ENCODE measurements at places on chromosomes 3 and 15.
A peak's percentile ranks its signal among the peaks of the same experiment; 100 is the strongest.

DNA sequence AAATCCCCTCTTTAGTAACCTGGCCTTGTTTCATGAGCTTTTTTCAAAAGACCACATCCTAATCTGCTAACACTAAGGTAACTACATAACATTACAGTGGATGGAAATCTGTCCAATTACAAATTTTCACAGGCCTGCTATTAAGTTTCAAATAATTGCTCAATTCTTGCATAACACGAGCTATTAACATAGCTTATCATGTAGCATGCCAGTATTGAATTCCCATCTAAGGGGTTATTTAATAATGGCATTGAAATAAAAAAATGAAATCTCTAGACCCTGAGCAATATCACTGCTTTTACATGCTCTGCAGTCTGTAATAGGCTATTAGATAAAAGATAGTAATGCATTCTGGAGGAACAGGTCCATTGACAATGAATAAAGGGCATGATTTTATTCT is 748.3 kb upstream of the NECTIN3 start:
- no peak overlapping the region for H3K4me3 ChIP-seq
- DNase-seq: no peak
- H3K36me3 ChIP-seq: no peaks in the 10 kb centered on the region

DNA sequence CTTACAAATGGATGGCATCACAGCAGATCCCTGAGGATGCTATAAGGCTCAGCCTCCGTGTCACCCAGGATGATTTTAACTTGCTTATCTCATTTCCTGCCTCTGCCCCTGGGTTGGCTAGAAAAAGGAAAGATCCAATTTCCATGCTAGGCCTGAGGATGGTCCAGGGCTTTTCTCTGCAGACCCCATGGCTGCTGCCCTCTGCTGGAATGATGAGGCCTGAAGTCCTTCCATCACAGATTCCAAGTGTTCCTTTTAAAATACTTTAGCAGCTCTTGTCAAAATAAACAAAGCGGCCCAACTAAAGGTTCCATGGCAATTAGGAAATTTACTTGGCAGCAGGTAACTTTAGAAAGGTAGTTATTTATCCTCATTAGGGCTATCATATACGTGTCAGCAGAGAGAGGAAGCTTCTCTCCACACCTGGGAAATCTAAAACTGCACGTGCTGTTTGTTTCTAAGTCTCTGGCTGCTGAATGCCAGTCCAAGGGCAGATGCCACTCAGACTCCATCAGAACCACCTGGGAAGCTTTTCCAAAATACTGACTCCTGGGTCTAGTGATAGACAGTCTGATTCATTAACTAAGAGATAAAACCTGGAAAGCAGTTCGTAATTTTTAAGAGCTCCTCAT is 401.9 kb upstream of the IL12A start:
- H3K4me3 ChIP-seq: no peak overlapping the region
- H3K27me3 ChIP-seq: no peaks in the 10 kb centered on the region
- DNase-seq: no peak
- H3K36me3 ChIP-seq: no peaks in the 10 kb centered on the region
- no peaks in the 10 kb centered on the region for H3K4me1 ChIP-seq
- no peak overlapping the region for H3K27ac ChIP-seq

DNA sequence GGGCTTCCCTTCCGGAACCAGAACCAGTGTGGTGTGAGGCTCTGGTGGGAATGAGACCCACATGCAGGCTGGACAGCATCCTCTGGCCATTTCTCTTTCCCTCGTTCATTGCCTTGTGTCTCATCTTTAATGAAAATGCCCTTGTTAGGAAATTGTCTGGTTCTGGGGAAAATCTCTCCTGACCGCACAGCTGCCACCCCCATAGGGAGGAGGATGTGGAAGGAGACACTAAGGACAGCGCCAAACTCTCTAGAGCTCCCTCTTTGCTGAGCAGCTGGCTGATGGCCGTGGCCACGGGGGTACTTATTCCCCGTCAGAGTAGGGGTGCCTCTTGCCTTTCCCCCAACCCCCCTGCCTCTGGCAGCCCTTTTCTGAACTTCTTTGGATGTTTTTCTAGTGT is 297.6 kb upstream of the C2CD4B start:
- H3K27ac ChIP-seq: no peak overlapping the region
- DNase-seq: no peak
- H3K4me1 ChIP-seq: no peaks in the 10 kb centered on the region
- H3K36me3 ChIP-seq: no peaks in the 10 kb centered on the region

DNA sequence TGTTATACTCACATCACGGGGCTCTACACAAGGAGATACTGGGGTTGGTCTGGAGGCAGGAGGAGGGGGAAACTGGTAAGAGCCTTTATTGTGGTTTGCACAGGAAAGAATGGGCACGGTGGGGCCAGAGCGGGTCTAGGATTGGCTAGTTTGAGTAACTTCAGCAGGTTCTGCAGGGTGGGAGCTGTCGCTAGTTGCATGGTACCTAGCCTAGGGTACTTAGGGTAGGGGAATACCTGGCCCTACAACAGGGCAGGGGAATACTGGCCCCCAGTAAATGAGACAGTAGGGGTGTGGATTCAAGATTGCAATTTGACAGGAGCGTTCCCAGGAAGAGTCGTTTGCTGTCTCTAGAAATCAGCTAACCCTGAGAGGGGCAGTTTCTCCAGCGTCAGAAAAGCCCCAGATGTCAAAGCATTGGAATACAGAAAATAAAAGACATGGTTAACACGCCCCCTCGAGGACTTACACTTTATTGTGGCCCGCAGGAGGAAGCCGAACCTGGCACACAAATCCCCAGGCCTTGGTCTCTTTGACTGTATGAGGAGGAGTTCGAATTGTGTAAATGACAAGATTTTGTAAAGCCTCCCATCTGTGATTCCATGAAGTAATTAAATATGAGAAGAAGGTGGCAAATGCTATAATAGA is 32.0 kb downstream of the ST8SIA2 start:
- H3K27ac ChIP-seq: no peak overlapping the region
- H3K4me3 ChIP-seq: no peak overlapping the region
- H3K4me1 ChIP-seq: no peaks in the 10 kb centered on the region
- no peaks in the 10 kb centered on the region for H3K36me3 ChIP-seq
- DNase-seq: no peak
- H3K27me3 ChIP-seq: peaks cover 61% of the 10 kb centered on the region

GRCh38 chr15:29773816-29774215 is 48.5 kb downstream of the TJP1 start:
- no peaks in the 10 kb centered on the region for H3K36me3 ChIP-seq
- no peaks in the 10 kb centered on the region for H3K27me3 ChIP-seq
- no peak overlapping the region for H3K4me3 ChIP-seq
- H3K27ac ChIP-seq: no peak overlapping the region
- no peak for DNase-seq
- no peaks in the 10 kb centered on the region for H3K4me1 ChIP-seq

GRCh38 chr3:14869917-14870782 is 51.4 kb downstream of the FGD5 start:
- H3K4me1 ChIP-seq: no peaks in the 10 kb centered on the region
- H3K36me3 ChIP-seq: no peaks in the 10 kb centered on the region
- H3K4me3 ChIP-seq: no peak overlapping the region

GRCh38 chr3:129360705-129361460 is 67.6 kb downstream of the EFCAB12 start:
- no peak overlapping the region for H3K4me3 ChIP-seq
- no peak overlapping the region for H3K27ac ChIP-seq
- H3K4me1 ChIP-seq: no peaks in the 10 kb centered on the region
- DNase-seq: no peak

DNA sequence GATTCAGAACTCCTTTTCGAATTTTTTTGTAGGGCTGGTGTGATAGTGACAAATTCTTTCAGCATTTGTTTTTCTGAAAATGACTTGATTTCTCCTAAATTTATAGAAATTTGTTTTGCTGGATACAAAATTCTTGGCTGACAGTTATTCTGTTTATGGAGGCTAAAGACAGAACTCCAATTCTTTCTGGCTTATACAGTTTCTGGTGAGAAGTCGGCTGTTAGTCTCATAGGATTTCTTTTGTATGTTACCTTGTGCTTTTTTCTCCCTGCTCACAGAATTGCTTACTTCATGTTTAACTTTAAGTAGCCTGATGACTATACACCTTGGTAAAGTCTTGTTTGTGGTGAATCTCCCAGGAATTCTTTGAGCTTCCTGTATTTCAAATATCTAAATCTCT is 1264.6 kb downstream of the NSUN3 start:
- H3K27ac ChIP-seq: no peak overlapping the region
- no peaks in the 10 kb centered on the region for H3K4me1 ChIP-seq
- H3K27me3 ChIP-seq: no peaks in the 10 kb centered on the region
- H3K36me3 ChIP-seq: no peaks in the 10 kb centered on the region
- DNase-seq: no peak

- peaks cover 29% of the 10 kb centered on the region for H3K36me3 ChIP-seq
- H3K27me3 ChIP-seq: no peaks in the 10 kb centered on the region
- peak overlapping the region; percentile 49 for H3K27ac ChIP-seq
- no peak overlapping the region for H3K4me3 ChIP-seq
- peaks cover 20% of the 10 kb centered on the region for H3K4me1 ChIP-seq
- no peak for DNase-seq
These were observed 19.2 kb downstream of the EXOSC7 start for GRCh38 chr3:44995142-44995770.

DNA sequence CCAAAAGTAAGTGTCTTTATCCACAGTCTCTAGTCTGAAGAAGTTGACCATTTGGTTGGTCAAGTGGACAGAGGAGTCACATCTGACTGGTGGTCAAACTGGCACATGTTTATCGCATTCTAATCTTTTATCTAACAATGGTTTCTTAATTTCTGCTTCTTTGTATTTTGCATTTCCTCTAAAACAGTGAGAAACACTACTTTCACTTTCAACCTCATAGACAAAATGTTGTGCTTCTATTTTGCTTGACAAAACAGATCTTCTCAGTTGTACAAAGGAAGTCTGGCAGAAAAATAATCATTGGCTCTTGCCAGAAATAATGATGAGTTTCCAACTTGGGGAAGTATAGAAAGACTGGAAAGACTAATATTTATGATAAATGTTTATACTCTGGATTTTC is 103.9 kb downstream of the MME start:
- no peak overlapping the region for H3K27ac ChIP-seq
- H3K27me3 ChIP-seq: no peaks in the 10 kb centered on the region
- H3K4me3 ChIP-seq: no peak overlapping the region
- no peaks in the 10 kb centered on the region for H3K36me3 ChIP-seq
- no peak for DNase-seq

DNA sequence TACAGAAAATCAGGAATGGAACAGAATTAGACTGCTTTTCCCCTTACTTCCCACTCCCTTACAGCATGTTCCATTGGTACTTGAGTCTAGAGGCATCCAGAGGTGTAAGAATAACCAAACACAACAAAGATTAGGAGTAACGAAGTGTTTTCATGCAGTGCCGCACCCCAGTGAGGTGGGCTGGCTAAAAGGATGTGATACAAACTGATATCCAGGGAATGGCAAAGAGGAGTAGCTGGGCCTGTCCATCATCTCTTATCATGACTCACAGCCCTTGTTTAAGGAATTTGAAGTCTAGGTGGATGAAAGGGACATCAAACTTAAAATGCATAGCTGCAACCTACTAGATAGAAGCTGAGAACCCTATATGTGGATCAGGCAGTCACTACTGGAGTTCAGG is 16.4 kb downstream of the SCG5 start:
- H3K4me3 ChIP-seq: no peak overlapping the region
- H3K4me1 ChIP-seq: peaks cover 9% of the 10 kb centered on the region

GRCh38 chr3:178198329-178198728 is 337.9 kb upstream of the KCNMB2 start:
- H3K36me3 ChIP-seq: no peaks in the 10 kb centered on the region
- DNase-seq: no peak
- H3K27ac ChIP-seq: no peak overlapping the region
- H3K27me3 ChIP-seq: no peaks in the 10 kb centered on the region
- no peaks in the 10 kb centered on the region for H3K4me1 ChIP-seq

GRCh38 chr3:30496066-30496966 is 110.1 kb upstream of the TGFBR2 start:
- H3K4me3 ChIP-seq: no peak overlapping the region
- peaks cover 7% of the 10 kb centered on the region for H3K4me1 ChIP-seq
- no peak for DNase-seq
- H3K27me3 ChIP-seq: peaks cover 26% of the 10 kb centered on the region
- H3K36me3 ChIP-seq: no peaks in the 10 kb centered on the region

- no peaks in the 10 kb centered on the region for H3K27me3 ChIP-seq
- H3K4me1 ChIP-seq: no peaks in the 10 kb centered on the region
- DNase-seq: peak; percentile 74
- no peak overlapping the region for H3K27ac ChIP-seq
- no peak overlapping the region for H3K4me3 ChIP-seq
These were observed 31.0 kb downstream of the POC1A start for GRCh38 chr3:52123106-52123725.

- no peak overlapping the region for H3K27ac ChIP-seq
- no peaks in the 10 kb centered on the region for H3K4me1 ChIP-seq
- H3K36me3 ChIP-seq: peaks cover 29% of the 10 kb centered on the region
These were observed 74.0 kb upstream of the TTBK2 start for GRCh38 chr15:42994546-42994945.

GRCh38 chr3:66622756-66623457 is 122.1 kb upstream of the LRIG1 start:
- H3K36me3 ChIP-seq: peaks cover 4% of the 10 kb centered on the region
- no peaks in the 10 kb centered on the region for H3K27me3 ChIP-seq
- DNase-seq: no peak
- H3K4me3 ChIP-seq: no peak overlapping the region
- H3K4me1 ChIP-seq: no peaks in the 10 kb centered on the region

GRCh38 chr3:167489571-167489970 is 15.7 kb upstream of the SERPINI2 start:
- peaks cover 2% of the 10 kb centered on the region for H3K36me3 ChIP-seq
- H3K27me3 ChIP-seq: no peaks in the 10 kb centered on the region
- no peak for DNase-seq
- no peaks in the 10 kb centered on the region for H3K4me1 ChIP-seq

GRCh38 chr3:72563690-72564370 is 284.4 kb downstream of the SHQ1 start:
- no peak overlapping the region for H3K27ac ChIP-seq
- no peak overlapping the region for H3K4me3 ChIP-seq
- H3K36me3 ChIP-seq: no peaks in the 10 kb centered on the region
- H3K27me3 ChIP-seq: no peaks in the 10 kb centered on the region
- H3K4me1 ChIP-seq: no peaks in the 10 kb centered on the region
- DNase-seq: no peak
